T47D (cell line): ENCODE measurements at places on chromosomes 4 and X.

GRCh38 chr4:71132486-71132885, 139.0 kb downstream of the DCK start:
- DNase-seq, result no peak

DNA sequence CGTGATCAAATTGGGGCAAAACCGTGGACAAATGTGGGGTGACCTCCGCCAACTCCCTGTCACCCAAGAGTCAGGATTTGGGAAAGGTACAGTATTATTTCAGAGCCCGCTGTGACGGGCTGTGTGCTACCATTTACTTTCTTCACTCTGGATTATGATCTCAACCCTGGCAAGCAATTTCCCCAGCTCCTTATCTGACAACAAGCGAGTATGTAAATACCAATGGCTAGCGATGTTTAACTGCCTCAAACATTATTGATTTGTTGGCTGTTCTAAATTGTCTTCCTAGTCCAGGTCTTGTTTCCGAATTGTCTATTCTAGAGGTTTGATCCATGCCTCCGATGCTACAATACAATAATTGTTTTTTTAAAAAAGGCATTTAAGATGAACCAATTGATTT, 17.7 kb upstream of the PITX2 start:
- DNase-seq, result no peak

DNA sequence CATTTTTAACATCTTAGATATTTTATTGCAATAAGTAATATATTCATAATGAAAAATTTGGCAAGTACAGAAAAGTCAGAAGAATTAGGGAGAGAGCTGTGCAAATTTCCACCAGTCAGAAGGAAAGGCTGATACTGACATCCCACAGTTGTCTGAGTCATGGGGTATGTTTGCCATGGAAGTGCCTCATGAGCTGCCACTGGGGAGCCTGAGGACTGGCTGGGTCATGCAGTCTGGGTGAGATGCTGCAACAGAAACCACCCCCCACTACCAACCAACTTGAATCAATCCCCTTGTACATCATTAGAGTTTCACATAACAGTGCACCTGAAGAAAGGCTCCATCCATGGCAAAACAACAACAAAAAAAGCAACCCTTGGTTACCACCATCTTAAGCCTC, 45.2 kb upstream of the ENPP6 start:
- DNase-seq, result no peak

GRCh38 chrX:47483306-47484268, 565 bp upstream of the ZNF41 start:
- no peak for DNase-seq

DNA sequence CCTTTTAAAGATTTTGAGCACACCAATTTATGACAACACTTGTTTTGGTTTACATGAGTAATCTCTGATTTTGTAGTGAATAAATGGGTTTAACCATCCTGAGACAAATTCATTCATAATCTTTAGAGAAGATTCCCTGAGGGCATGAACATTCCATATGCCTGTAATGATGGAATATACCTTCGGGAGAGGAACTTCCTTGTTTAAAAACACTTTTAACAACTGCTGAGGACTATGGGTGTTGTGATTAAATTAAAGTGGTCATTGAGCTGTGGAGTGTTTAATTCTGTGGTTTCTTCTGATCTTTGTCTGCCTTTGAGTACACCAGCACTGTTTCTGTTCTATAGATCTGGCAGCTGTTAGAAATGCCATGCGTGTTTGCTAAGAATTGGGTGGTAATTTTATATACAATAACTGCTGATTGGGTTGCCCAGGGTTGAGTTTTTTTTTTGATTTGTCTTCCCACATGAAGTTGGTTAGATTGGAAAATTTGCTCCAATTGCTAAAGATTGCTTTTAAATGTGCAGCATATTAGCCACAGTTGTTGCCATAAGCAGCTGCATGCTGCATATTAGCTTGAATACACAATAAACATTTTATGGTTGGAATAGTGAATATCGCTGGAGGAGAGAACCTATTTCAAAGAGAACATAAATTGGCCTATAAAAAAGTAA, 86.8 kb downstream of the DCLK2 start:
- peak; percentile 16 for DNase-seq
